ENCODE measurements at places on chromosomes 12 and 14. TPM values are rescaled to one million over a fixed set of nuclear protein-coding genes. Genes with fewer than 3 reads are reported as not detected.

DNA sequence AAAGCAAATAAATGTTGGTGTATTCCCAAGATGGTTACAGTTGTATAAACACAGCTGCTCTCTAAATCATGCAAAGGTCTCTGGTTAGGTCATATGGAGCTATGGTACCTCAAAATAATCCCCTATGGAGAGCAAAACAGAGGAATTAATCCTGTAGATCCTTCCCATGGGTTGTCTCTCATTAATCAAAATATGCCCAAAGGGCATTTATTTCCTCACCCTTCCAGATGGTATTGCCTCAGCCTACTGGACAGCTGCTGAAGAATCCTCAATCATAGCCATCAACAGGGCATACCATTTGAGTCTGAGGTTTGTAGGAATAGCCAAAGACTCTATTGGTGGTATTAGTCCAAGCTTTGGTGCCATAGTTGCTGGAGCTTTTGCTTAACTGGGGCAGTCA lies 360.9 kb downstream of the RPL10L start:
- DNase-seq = no peak

DNA sequence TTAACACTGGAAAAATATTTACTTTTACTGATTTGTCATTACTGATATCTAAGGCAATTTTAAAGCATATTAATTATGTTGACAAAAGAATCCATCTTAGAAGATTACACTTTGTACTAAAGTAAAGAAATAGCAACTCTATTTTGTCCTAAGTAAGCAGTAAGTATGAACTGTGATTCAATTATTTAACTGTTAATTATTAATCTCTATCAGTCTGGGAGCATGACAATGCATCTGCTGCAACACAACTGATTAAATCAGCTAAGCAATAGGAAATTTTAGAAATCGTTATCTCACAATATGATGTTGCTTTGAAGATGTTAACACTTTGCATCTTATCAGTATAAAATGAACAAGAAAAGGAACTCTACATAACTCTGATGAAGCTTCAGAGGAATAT lies 172.3 kb downstream of the DPY19L2 start:
- no peak for DNase-seq

DNA sequence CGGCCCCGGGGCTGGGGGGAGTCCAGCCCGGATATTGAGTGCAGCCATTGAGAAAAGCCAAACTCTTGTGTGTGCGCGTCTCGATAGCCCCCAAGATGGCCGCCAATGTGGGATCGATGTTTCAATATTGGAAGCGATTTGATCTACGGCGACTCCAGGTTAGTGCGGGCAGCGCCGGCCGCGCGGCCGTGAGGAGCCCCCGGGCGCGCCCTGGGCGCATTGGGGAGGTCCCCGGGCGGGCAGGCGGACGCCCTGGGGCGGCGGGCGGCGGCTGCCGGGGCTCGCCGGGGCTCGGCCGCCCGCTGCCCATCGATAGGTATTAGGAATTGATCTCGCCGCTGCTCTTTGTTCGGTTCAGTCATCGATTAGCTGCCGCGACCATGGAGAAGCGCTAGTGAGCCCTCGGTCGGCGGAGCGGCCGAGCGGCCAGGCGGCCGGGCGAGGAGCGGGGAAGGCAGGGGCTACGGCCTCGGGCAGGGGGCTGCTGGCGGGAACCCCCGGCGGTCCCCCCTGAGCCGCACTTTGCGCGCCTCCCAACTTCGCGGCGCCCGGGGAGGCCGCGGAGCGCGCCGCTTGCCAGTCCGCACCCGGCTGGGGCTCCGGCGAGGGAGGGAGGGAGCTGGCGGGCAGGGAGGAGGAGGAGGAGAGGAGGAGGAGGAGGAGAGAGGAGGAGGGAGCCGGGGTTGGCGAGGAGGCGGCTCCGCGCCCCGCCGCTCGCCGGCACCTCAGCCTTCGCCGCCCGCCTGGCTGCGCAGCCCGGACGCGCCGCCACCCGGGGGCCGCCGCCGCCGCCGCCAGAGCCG lies 113.9 kb upstream of the MYL2 start:
- DNase-seq = no peak

- DNase-seq = no peak
Measured at GRCh38 chr12:49703647-49704137, 3.5 kb downstream of the FMNL3 start.

CLEC9A gene
- total RNA-seq = not detected

Data from lower leg skin (tissue), 4 donors.